H54 (cell line): ENCODE measurements at places on chromosomes 6 and 20.
A peak's percentile ranks its signal among the peaks of the same experiment; 100 is the strongest.

- DNase-seq: no peak
These were observed 2.7 kb upstream of the TUBB2A start for GRCh38 chr6:3159805-3160781.

- DNase-seq: peak; percentile 14
These were observed 93.4 kb downstream of the UST start for GRCh38 chr6:148840256-148840655.

DNA sequence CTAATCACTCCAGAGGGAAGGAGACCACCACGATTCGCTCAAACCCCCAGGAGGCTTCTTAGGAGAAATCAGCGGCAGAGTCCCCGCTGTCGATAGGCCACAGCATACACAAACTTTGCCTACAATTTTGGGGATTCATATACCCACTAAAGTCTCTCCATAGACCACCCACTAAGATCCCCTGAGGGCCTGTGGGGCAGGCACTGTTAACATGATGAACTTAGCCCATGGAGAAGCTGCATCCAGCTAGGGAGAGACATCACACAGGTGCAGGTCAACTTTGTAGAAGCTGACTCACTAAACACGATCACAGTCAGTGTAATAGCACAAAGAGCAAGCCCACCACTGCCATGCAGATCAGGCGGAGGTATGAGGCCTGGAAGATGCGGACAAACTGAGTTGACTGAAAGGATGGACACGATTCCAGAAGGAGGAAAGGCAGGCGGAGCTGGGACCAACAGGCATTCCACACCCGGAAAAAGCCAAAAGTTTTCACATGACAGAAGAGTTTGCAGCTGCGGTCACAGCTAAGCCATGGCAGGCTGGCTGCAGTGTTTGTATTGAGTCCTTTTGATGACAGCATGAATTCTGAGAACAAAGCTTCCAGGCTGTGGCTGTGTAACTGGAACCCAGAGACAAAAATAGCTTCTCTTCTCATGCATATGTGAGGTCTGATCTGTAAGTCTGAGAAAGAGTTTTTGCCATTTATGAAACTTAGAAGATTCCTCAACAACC lies 75.7 kb upstream of the QKI start:
- no peak for DNase-seq

DNA sequence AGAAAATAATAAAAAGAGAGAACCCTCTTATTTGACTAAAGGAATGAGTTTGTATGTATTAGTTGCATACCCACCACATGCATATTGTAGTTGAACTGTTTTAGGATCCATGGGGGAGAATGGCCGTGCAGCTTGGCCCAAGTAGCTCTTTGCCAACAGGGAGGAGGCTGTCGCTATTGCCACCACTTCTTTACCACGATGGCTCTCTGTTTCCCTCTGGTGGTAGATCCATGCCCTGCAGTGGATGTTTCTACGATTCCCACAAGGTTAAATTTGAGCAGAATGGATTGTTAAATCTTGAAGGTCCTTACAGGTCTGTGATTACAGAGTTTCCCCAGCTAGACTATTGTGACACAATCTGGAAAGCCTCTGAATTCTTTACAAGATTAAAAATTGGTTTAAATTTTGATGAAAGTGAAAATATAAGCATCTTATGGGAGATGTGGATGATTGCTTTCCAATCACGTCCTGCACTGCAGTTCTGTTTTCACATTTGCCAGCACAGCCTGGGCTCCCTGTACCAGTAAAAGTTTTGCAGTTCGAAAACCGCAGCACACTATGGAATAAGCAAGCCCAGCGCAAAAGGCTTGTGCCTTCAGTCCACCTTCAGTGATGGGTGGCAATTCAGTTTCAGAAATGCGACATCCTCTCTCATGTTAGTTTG lies 34.4 kb upstream of the FNDC1 start:
- peak; percentile 26 for DNase-seq

GRCh38 chr6:157323966-157324300 lies 614 bp upstream of the TMEM242 start:
- peak; percentile 24 for DNase-seq

GRCh38 chr6:117483645-117484016 lies 1.2 kb downstream of the DCBLD1 start:
- peak; percentile 19 for DNase-seq

GRCh38 chr6:36327919-36328236 lies 8.8 kb downstream of the BNIP5 start:
- no peak for DNase-seq

DNA sequence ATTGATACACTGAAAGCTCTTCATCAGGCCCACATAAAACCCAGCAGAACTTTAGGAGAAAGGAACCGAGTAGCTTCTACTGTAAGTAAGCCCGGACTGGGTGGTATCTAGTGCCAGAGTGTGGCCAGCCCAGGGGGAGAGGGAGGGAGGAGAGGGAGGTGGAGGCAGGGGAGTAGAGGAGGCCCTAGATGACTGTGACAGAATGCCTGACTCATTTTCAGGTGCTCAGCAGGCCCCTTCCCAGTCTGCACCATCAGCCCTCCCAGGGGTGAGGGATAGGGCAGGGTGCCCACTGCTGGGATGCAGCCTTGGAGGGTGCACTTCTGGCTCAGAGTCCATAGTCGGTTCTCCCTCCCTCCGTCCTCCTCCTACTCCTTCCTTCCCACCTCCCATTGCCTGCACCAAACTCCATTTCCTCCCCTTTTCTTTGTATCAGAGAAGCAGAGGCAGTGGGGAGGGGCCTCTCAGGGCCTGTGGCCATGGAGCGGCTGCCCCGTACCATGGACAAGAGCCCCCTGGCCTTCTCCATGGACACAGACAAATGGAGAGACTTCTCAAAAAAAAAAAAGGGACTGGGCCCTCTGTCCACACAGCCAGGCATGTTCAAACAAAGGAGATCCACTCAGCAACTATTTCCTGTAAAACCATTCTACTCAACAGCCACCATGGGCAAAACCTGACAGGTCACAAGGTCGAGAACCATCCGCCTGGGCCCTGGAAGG lies 184.9 kb upstream of the SNX9 start:
- no peak for DNase-seq

DNA sequence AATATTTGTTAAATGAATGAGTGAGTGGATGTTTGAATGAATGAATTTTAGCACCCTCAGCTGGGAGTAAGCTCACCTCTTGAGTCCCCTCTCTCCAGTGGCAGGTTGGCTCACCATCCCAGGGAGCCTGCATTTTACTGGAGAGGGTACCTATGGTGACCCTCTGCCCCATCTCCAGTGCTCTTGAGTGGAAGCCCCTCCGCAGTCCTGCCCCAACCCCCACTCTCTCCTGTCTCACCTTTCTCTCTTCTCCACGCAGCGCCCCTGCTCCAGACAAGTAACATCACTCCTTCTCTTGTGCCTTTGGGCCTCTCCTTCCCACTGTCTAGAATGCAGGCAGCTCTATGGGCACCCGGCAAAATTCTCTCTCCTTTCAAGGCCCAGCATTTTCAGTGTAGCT lies 11.3 kb downstream of the TGM3 start:
- no peak for DNase-seq

GRCh38 chr20:51492167-51493092 lies 50.1 kb downstream of the NFATC2 start:
- DNase-seq: no peak

DNA sequence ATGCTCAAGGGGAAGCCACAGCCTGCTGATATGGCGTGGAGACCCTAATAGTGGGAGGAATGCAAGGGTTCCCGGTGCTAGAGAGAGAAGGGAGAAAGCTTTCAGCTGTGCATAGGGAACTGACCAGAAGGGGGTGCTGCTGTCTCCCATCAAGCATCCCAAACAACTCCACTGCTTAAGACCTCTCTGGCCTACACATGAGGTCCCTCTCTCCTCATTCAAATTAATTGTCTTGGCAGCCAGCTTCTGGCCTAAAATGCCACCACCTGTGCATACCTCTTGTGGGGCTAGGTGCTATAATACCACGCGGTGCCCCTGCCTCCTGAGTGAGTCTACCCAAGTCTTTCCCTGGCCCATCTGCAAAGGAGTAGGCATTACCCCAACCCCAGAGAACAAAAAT lies 14.5 kb downstream of the ADISSP start:
- peak; percentile 85 for DNase-seq

GRCh38 chr6:117498159-117498558 lies 15.7 kb downstream of the DCBLD1 start:
- DNase-seq: no peak
